ENCODE measurements at places on chromosomes 7 and 10. TPM values are rescaled to one million over a fixed set of nuclear protein-coding genes. Genes with fewer than 3 reads are reported as not detected.
A peak's percentile ranks its signal among the peaks of the same experiment; 100 is the strongest.

DNA sequence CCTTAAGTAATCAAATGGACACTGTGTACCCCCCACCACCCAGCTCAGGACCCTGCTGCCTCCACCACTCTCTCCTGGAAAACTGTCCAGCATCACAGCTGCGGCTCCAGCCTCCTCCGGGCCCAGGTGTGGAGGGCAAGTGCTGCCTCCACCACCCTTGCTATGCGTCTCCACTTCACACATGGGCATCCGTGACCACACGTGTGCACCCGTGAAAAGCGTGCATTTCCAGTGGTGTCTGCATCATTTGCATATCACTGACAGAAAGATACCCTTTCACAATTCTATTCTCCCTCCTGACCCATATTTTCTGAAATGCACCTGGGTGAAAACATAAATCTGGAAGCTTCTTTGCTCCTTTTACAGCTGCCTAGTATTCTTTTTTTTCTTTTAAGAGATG lies 89.7 kb upstream of the PDGFA start:
- H3K4me1 ChIP-seq, result peaks cover 19% of the 10 kb centered on the region
- H3K4me3 ChIP-seq, result no peak overlapping the region
- H3K36me3 ChIP-seq, result no peaks in the 10 kb centered on the region
- H3K27me3 ChIP-seq, result no peaks in the 10 kb centered on the region
- DNase-seq, result no peak

GRCh38 chr7:99098286-99098823 lies 45.6 kb downstream of the SMURF1 start:
- H3K27me3 ChIP-seq, result no peaks in the 10 kb centered on the region
- no peaks in the 10 kb centered on the region for H3K36me3 ChIP-seq
- H3K4me3 ChIP-seq, result no peak overlapping the region

- no peak overlapping the region for H3K4me3 ChIP-seq
- H3K36me3 ChIP-seq, result no peaks in the 10 kb centered on the region
- no peak overlapping the region for H3K27ac ChIP-seq
- no peaks in the 10 kb centered on the region for H3K27me3 ChIP-seq
- DNase-seq, result no peak
- H3K4me1 ChIP-seq, result peaks cover 17% of the 10 kb centered on the region
These were observed 1114.7 kb downstream of the REEP3 start for GRCh38 chr10:64635906-64636305.

SNCG gene
- 12.9 TPM for polyA plus RNA-seq

DNA sequence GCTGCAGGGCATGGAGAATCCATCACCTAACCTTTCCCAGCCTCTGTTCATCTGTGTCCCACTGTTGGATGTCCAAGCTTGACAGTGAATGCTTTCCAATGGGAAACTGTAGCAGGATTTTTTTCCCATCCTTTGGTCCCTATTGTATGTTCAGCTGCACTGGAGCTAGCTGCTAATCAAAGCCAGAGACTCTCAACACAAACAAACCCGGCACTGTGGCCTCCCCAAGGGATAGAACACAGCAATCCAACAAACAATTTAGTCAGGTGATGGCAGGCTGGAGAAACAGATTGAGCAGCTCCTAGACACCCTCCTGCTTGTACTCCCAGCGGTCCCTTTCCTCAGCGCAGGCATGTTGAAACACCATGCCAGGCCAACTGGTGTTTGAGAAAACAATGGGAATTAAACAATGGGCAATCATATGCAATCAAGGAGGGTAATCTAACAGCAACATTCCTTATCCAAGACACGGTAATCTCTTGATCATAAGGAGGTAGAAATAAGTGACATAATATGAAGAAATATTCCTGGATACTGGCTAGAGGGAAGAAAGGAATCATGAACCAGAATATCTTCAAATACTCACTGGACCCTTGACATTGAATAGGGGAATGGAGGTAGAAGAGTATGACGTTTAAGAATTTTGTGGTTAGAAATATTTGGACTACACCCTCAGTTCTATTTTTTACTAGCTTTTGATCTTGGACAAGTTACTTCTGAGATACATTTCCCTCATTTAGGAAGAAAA lies 15.0 kb downstream of the PTN start:
- H3K36me3 ChIP-seq, result no peaks in the 10 kb centered on the region
- H3K4me1 ChIP-seq, result no peaks in the 10 kb centered on the region
- no peaks in the 10 kb centered on the region for H3K27me3 ChIP-seq
- peak; percentile 17 for DNase-seq

GRCh38 chr10:52769966-52770365 lies 2.6 kb downstream of the MBL2 start:
- no peaks in the 10 kb centered on the region for H3K36me3 ChIP-seq
- H3K4me1 ChIP-seq, result no peaks in the 10 kb centered on the region
- no peak overlapping the region for H3K4me3 ChIP-seq
- peaks cover 12% of the 10 kb centered on the region for H3K27me3 ChIP-seq
- no peak for DNase-seq
- no peak overlapping the region for H3K27ac ChIP-seq

- H3K27me3 ChIP-seq, result no peaks in the 10 kb centered on the region
- no peak overlapping the region for H3K4me3 ChIP-seq
- DNase-seq, result no peak
- H3K4me1 ChIP-seq, result peaks cover 23% of the 10 kb centered on the region
These were observed 75.0 kb downstream of the GPR141 start for GRCh38 chr7:37758501-37759045.

GRCh38 chr10:72712136-72712535 lies 20.2 kb downstream of the MCU start:
- no peak for DNase-seq
- peaks cover 4% of the 10 kb centered on the region for H3K36me3 ChIP-seq
- no peak overlapping the region for H3K4me3 ChIP-seq
- no peaks in the 10 kb centered on the region for H3K27me3 ChIP-seq
- H3K27ac ChIP-seq, result no peak overlapping the region

TMEM243 gene
- 26.2 TPM for polyA plus RNA-seq

- H3K4me3 ChIP-seq, result no peak overlapping the region
- no peak for DNase-seq
- no peaks in the 10 kb centered on the region for H3K36me3 ChIP-seq
- no peak overlapping the region for H3K27ac ChIP-seq
- no peaks in the 10 kb centered on the region for H3K27me3 ChIP-seq
These were observed 84.3 kb upstream of the ADRB1 start for GRCh38 chr10:113959383-113959760.

DNA sequence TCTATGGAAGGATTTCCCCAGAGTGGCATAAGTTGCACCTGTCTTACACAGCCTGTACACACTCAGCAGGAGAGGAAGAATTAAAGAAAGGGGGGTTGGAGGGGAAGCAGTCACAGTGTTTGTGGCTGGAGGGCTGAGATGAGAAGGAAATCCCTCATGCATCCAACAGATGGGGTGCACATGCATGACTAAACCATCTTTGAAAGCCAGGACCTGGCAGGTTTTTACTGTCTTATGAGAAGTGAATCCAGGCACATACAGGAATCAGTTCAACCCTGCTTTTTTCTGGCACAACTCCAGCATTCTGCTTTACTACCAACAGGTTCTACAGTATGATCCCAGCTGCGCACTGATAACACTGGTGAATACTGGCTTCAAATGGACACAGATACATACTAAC lies 107.7 kb downstream of the CACNA2D1 start:
- no peak overlapping the region for H3K27ac ChIP-seq
- H3K4me1 ChIP-seq, result no peaks in the 10 kb centered on the region
- H3K4me3 ChIP-seq, result no peak overlapping the region

- no peak overlapping the region for H3K4me3 ChIP-seq
- DNase-seq, result no peak
- no peaks in the 10 kb centered on the region for H3K36me3 ChIP-seq
- no peak overlapping the region for H3K27ac ChIP-seq
These were observed 13.5 kb upstream of the STK17A start for GRCh38 chr7:43569424-43569823.

DNA sequence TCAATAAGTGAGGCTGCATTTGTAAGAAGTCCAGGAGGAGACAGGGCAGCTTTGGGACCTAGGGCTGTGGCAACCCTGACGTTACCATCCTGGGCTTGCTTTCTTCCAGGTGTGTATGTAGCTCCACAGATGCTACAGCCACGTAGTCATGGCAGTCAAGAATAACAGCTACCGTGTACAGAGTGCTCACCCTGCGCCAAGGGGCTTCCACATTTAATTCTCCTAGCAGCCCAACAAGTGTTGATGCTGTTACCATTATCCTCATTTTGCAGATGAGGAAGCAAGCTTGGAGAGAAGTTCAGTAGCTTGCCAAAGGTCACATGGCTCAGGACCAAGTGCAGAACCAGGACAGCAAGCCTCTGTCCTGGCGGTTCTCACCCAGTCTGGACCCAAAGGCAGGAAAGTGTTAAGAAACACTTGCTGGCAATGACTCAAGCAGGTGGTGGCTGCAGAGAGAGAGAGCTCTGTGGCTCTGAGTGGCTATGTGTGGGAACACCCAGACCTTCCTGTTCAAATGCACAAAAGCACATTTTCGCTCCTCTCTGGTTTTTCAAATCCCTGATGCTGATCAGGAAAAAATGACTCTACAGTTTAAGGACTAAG lies 89.8 kb downstream of the CREM start:
- peaks cover 13% of the 10 kb centered on the region for H3K36me3 ChIP-seq
- H3K4me3 ChIP-seq, result no peak overlapping the region
- no peaks in the 10 kb centered on the region for H3K27me3 ChIP-seq

TWIST1 gene
- polyA plus RNA-seq, result 21.9 TPM

DNA sequence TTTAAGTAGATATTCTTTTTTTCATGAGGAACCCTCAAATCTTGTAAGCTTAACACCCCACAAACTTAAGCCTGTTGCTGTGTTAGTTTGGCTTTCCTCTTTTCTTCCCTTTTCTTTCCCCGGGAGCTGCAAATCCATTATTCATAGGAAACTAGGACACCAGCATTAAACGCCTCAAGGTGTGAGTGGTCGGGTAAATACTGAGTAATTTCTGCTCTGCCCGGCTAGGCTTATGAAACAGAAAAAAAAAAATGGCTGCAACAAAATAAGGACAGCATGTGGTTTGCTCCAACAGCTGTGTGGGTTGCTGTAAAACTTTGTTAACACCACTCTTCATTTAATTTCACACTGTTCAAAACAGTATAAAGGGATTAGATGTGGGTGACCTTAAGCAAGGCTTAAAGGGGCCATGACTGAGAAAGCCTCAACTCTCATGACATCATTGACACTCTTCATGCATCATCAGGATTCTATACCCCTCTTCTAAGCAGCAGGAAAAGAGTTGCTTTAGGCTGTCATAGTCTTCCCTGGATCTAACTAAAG lies 104.1 kb downstream of the AOAH start:
- no peak overlapping the region for H3K27ac ChIP-seq
- no peaks in the 10 kb centered on the region for H3K36me3 ChIP-seq
- H3K4me1 ChIP-seq, result no peaks in the 10 kb centered on the region
- H3K27me3 ChIP-seq, result no peaks in the 10 kb centered on the region

DNA sequence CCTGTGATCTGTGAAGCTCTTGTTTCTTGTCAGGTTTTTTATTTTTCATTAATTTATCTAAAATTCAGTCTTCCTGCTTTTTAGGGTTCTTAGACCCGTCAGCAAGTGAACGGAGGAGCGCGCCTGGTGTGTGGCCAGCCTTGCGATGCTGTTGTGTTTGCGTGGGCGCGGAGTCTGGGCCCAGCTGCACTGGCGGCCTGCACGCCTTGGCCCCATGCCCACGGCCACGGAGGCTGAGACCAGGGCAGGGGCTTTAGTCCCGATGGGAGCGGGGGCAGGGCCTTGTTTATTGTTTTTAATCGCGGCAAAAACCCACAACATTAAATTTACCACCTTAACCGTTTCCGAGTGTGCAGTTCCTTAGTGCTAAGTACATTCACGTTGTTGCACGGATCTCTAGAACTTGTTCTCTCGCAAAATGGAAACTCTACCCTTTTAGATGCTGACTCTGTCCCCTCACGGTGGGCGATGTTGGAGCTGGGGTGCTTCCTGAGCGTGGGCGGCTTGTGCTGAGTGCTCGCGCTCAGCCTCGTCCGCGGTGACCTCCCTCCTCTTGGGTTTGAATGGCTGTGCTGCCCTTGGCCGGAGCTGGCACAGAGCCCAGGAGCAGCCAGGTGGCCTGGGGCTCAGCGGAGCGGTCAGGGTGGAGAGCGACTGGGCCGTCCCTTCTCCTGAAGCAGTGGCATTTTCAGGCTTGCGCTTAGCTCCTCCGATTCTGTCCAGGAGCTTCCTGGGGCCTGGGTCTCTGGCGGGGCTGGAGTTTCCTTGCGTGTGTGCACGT lies 69.1 kb downstream of the INPP5A start:
- DNase-seq, result peak; percentile 57
- H3K27me3 ChIP-seq, result no peaks in the 10 kb centered on the region
- H3K4me1 ChIP-seq, result peaks cover 15% of the 10 kb centered on the region
- no peaks in the 10 kb centered on the region for H3K36me3 ChIP-seq

- no peaks in the 10 kb centered on the region for H3K36me3 ChIP-seq
- no peak overlapping the region for H3K4me3 ChIP-seq
- H3K4me1 ChIP-seq, result no peaks in the 10 kb centered on the region
These were observed 63.6 kb upstream of the IFRD1 start for GRCh38 chr7:112386619-112387018.

GRCh38 chr7:13860734-13861133 lies 128.7 kb downstream of the ETV1 start:
- no peaks in the 10 kb centered on the region for H3K27me3 ChIP-seq
- H3K36me3 ChIP-seq, result no peaks in the 10 kb centered on the region
- H3K4me3 ChIP-seq, result no peak overlapping the region
- DNase-seq, result no peak
- no peak overlapping the region for H3K27ac ChIP-seq
- H3K4me1 ChIP-seq, result peaks cover 8% of the 10 kb centered on the region

DNA sequence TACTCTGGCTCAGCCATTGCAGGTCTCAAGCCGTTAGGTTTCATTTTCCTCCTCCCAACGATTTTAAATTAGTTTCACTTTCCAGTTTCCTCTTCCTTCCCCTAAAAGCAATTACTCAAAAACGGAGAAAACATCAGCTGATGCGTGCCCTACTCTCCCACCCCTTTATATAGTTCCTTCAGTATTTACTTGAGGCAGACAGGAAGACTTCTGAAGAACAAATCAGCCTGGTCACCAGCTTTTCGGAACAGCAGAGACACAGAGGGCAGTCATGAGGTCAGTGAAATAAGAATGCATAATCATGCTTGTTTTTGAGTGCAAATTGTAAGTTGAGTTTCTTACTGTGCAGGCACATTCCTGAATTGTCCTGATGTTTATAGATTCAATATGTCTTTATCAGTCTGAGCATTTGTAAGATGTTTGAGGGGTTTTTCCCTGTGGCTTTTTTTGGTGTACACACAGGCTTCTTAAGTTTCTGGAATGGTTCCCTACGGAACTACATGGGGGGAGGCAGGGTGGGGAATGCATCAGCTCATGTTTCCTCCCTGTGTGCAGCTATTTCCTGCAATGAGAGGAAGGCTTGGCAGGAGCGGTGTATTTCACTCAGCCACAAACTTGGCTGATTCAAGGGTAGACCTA lies at the start of gene IFIT3:
TSS of gene IFIT3 (plus strand) at position 195 of the 639 bp plus-strand sequence. CDS start at position 272, 77 bp downstream.
- peak within 1 kb of the TSS; percentile 45 for H3K27ac ChIP-seq
- peak; percentile 97 for DNase-seq
- H3K27me3 ChIP-seq, result no peaks in the 10 kb centered on the region
- H3K36me3 ChIP-seq, result no peaks in the 10 kb centered on the region
- H3K4me1 ChIP-seq, result peaks cover 19% of the 10 kb centered on the region

DNA sequence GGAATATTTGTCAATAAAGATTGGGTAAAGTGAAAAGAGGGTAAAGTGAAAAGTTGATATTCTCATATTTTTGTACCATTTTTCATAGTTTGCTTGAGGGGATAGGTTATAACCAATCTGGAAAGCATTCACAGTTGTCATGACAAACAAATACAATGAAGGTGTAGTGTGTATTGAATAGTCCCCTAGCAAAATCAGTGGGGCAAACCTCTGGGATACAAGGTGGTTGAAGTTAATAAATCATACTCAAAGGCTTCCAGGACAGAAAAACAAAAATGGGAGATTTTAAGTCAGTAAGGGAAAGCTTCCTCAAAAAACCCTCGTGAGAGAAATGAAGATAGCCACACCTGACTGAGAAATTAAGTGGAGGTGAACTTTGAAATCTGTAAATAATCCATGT lies 39.4 kb downstream of the PHTF2 start:
- no peaks in the 10 kb centered on the region for H3K27me3 ChIP-seq
- H3K27ac ChIP-seq, result no peak overlapping the region
- no peak overlapping the region for H3K4me3 ChIP-seq
- H3K4me1 ChIP-seq, result peaks cover 39% of the 10 kb centered on the region

SKIDA1 gene
- 4.3 TPM for polyA plus RNA-seq
